ENCODE measurements at places on chromosomes 12 and 14.

DNA sequence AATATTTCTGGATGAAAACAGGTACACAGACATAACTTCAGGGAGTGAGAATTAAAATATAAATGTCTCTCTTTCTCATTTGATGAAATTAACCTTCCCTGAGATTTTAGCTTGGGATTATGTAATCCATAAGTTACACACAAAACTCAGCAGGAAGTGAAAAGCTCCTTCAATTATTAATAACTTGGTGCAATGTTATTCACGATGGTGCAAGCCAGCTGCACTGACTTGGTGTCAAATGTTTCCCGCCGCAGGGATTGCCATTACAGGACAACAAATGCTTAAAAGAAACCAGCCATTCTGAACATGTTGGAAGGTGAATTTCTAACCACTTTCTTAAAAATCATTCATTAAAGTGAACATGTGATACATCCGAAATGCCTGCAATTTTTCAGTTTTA, 250.4 kb downstream of the FOXN3 start:
- DNase-seq: no peak

DNA sequence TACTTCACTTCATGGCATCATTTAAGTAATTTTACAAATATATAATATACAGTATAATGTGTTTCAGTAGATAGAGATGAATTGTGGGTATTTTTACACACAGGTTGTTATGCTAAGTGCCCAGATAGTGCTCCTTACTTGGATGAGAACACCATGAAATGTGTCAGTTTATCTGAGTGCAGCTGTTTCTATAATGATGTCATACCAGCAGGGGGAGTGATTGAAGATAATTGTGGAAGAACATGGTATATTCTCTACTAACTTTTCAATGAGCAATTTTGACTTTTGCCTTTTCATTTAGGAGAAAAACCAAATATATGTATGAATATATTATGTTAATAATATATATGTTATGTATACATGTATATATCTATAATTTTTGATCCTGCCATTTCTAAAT, 221.6 kb downstream of the LRRK2 start:
- no peak for DNase-seq

DNA sequence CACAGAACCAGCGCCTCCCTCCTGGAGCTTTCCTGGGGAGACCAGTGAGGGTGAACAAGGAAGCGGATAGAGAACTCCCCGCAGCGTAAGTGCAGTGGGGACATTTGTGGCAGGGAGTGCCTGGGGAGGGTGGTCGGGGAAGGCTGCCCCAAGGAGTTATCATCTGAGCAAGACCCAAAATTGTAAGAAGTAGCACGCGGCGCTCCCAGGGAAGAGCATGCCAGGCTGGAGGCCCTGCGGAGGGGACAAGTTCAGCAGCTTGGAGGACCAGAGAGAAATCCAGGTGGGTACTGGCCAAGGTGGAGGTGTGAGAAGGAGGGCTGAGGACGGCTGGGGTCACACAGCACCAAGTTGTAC, 46.2 kb upstream of the RIMBP2 start:
- DNase-seq: no peak

GRCh38 chr12:40055228-40055579, 50.7 kb downstream of the SLC2A13 start:
- DNase-seq: no peak

DNA sequence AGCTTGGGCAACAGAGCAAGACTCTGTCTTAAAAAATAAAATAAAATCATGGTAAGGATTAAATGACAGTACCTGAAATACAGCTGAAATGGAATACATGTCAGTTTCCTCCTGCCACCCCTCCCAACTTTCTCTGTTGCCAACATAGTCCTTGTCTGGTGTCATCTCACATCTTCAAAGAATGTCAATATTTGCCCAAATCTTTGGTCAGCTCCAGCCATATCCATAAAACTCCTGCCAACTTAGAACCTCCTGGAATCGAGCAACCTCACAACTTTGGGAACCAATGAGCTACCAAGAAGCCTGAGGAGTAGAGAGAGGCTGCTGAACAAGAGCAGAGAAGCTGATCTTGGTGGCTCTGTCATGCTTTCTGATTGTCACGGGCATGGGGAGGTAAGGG, 10.8 kb upstream of the LRRC10 start:
- no peak for DNase-seq

GRCh38 chr12:71476513-71476912, 36.9 kb downstream of the LGR5 start:
- DNase-seq: peak; percentile 76

DNA sequence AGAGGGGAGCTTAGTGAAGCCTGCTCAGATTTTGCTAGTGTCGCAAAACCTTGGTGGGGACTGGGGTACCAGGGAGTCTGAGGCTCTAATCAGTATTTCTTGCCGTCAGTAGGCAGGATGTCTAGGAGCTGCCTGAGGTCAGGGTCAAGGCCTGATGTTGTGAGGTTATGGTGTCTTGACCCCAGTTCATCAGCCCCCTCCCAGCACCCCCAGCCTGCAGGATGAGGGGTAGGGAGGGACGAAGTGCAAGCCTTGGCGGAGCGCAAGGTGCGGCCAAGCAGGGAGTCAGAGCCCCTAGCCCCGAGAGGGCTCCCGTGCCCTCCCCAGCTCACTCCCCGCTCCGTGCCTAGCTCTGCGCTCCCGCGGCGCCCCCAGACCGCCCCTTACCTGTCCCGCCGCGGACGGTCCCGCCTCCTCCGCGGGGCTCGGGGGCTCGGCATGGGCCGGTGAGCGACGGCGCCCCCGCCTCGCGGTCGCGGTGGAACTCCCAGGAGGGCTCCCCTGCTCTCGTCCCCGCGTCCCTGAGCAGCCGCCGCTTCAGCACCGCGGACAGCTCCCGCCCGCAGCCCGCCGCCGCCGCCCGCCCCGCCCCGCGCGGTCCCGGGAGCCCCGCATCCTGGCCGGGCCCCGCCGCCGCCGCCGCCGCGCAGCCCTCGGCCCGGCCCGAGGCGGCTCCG, 347 bp downstream of the SYNDIG1L start:
- DNase-seq: no peak
